AG04450 (cell line): ENCODE measurements at places on chromosomes 12 and 14. TPM values are rescaled to one million over a fixed set of nuclear protein-coding genes. Genes with fewer than 3 reads are reported as not detected.

Gene AHNAK2
- polyA plus RNA-seq, result 10.0 and 10.5 TPM in 2 replicates

Gene TECPR2
- 12.4 and 14.6 TPM in 2 replicates for polyA plus RNA-seq

Gene PZP
- polyA plus RNA-seq, result not detected in 2 replicates

DNA sequence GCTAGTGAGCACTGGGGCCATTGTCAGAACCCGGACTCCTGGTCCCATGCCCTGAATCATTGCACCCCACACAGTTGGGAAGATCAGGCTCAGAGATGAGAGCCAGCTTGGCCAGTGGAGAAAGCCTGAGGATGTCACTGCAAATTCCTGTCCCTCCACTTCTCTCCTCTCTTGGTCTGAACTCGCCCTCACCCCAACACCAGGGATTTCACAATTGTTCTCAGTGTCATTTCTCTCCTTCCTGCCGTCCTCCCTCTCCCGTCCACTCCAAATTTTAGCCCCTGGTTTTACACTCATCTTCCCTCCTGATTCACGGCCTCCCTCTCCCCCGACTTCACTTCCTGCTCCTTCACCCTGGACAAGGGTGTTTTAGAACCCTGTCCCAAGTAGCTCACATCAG lies 11.1 kb downstream of the KRT75 start:
- no peak for DNase-seq

DNA sequence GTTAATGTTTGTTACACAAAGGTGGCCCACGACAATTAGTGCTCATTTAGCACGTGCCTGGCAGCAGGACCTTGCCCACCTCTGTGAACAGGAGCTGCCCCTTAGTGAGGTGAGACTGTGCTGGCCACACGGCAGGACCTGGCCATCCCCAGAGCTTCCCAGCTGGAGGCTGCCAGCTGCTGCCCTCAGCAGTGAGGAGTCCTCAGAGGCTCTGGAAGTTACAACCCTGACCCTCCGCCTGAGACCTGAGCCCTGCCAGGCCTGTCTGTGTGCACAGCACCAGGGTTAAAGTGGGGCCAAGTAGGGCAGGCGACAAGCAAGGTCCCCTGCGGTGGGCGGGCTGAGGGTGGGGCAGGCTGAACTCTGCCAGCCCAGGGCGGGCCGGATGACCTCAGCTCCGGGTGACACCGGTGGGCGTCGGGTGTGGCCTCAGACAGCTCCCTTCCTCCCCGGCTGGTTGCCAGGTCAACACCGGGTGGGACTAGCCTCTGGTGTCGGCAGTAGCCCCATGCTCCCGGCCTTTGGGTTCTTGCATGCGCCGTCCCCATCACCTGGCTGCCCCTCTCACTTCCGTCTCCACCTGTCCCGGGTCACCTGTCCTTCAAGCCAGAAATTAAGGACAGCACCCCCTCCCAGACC lies 9.2 kb upstream of the LBHD2 start:
- no peak for DNase-seq

- DNase-seq, result no peak
Observed at GRCh38 chr12:115273456-115273855, 589.5 kb upstream of the TBX3 start.

DNA sequence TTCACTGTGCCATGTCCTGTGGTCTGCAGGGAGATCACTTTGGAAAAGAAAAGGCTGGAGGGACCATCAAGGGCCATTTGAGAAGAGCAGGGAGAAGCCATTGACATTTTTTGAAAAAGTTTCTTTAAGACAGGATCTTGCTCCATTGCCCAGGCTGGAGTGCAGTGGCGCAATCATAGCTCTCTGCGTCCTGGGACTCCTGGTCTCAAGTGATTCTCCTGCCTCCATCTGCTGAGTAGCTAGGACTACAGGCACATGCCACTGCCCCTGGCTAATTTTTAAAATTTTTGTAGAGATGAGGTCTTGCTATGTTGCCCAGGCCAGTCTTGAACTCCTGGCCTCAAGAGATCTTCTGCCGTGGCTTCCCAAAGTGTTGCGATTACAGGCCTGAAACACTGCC lies 32.3 kb downstream of the PTHLH start:
- no peak for DNase-seq

DNA sequence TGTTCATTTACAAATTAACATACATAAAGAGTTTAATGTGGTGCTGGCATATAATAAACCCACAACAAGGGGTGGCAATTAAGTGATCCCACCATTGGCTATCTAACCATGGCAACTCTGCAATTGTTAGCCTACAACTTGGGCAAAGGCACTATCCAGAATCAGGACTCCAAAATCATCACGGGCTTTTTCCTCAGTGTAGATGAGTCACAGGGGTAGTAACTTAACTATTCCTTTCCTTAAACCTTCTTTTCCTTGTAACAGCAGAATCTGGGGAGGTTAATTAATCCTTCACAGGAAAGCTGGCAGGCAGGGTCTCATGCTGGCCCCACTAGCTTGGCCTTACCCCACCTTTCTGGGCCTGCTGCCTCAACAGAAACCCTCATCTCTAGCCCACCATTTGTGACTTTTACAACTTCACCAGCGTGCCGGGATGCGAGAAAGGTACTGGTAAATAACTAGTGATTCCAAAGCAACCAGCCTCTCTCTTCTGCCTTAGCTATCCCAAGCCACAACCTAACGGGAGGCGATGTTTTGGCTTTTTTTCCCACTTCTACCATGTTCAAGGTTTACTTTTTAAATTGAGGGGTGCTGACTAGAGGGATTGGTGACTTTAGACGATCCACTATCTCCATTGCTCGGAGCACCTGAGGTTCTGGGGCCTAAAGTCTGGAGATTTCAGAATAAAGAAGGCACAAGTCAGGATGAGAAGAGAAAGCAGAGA lies 744 bp downstream of the ATP5MC2 start:
- no peak for DNase-seq

DNA sequence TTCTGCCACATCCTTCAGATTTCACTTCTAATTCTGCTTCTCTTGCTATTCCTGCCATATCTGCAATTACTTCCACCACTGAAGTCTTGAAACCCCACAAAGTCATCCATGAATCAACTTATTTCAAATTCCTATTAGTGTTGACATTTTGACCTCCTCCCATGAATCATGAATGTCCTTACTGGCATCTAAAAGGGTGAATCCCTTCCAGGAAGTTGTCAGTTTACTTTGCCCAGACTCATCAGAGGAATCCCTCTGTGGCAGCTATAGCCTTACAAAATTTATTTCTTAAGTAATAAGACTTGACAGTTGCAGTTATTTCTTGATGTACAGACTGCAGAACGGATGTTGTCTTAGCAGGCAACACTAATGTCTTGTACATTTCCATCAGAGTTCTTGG lies 162.9 kb downstream of the PCNX1 start:
- DNase-seq, result no peak

DNA sequence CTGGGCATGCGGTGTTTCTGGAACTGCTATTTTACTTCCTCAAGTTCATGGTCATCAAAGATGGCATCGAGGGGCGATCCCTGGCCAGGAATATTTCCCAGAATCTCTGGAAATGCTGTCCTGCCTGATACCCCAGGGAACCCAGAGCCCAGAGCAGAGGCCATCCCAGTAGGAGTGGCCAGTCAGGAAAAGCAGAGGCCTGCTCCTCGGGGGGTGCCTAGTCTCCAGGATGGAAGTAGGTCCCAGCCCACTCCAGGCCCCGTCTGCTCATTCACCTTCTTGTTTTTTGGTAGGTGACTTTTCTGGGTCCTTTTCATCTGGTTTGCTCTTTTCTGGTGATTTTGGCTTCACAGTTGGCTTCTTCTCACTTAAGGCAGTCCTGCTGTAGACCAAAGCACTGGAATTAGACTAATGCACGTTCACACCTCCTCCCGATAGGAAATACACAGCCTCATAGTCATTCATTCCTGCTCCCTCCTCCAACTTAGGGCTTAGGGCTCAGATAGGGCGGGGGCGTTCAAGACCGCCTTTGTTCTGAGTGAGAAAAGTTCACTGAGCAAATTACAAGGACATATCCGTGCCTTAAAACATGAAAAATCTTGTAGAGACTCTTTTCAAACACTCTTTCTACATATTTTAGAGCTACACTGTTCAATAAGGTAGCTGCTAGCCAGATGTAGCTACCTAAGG lies 51.1 kb downstream of the TRAFD1 start:
- DNase-seq, result no peak

GRCh38 chr12:55830601-55831446 lies 1.4 kb upstream of the DNAJC14 start:
- DNase-seq, result no peak

- DNase-seq, result no peak
Observed at GRCh38 chr12:116153983-116154382, 123.5 kb downstream of the MED13L start.

DNA sequence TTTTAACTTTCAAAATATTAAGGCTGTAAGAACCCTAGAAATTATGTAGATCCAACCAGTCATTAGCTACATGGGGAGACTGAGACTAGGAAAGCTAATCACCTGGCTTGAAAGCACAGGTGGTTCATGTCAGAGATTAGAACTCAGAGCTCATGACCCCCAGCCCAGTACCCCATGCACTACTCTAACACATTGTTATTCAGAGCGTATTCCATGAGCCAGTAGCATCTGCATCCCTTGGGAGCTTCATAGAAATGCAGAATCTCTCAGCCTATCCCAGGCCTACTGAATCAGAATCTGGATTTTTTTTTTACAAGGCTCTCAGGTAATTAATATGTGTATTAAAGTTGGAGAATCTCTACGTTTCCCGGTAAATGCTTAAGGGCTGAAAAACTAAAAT lies 161.7 kb downstream of the BTG1 start:
- DNase-seq, result no peak

- no peak for DNase-seq
Observed at GRCh38 chr12:62776997-62777396, 158.0 kb downstream of the PPM1H start.

- peak; percentile 85 for DNase-seq
Observed at GRCh38 chr12:109951751-109952150, 44.4 kb downstream of the GIT2 start.

GRCh38 chr12:126390969-126391566 lies 1325.8 kb downstream of the AACS start:
- DNase-seq, result no peak

GRCh38 chr14:70640938-70641547 lies 673 bp upstream of the TTC9 start:
- peak; percentile 18 for DNase-seq

DNA sequence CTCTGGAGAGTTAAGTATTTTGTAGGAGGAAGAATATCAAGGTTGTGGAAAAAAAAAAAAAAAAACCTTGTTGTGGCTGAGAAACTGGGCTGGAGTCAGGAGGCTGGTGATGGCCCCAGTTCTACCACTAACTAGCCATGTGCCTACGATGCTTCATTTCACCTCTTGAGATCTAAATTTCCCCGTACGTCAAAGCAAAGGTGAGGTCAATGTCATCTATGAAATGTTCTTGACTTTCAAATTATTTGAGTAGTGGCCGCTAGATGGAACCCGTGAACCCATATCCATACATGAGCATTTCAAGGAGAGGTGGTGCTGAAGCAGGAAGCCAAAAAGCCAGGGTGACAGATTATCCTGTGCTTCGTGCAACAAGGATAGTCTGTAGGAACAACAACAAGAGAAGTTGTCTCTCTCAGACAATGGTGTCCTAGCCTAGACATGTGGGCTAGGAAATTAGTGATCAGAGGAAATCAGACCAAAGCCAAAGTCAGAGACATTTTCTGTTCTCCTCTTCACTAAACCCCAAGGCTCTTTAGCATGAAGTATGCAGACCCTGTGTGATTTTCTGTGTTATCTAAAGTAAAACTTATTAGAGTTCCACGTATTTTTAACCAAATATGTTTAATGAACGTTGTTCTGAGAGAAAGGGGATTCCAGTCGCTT lies 95.5 kb upstream of the ETV6 start:
- peak; percentile 13 for DNase-seq

- no peak for DNase-seq
Observed at GRCh38 chr14:51072976-51073375, 21.9 kb downstream of the TRIM9 start.

GRCh38 chr12:45774508-45775162 lies 45.1 kb downstream of the ARID2 start:
- no peak for DNase-seq

DNA sequence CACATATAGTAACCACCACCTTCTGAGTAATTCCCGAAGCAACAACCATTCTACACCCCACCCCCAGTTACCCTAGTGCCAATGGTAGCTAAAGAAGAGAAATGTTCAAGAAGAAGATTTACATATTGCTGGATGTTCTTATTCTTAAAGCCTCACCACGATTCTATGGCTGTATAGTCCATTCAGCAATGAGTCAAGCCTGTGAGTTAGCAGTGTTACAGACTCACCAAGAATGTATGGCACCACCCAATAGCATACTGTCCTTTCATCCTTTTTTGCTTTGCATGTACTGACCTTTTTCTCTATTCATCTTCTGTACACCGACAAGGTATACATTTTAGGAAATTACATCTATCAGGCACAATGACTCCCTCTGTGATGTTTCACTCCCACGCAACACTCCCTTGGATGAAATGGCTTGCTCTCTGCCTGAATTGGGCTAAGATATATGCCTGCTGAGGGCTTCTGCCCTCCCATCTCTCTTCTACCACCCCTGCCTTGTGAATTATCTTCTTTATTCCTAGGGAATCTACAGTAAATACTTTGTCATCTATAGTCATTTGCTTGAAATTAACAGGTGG lies 945.8 kb downstream of the DIO2 start:
- DNase-seq, result no peak

DNA sequence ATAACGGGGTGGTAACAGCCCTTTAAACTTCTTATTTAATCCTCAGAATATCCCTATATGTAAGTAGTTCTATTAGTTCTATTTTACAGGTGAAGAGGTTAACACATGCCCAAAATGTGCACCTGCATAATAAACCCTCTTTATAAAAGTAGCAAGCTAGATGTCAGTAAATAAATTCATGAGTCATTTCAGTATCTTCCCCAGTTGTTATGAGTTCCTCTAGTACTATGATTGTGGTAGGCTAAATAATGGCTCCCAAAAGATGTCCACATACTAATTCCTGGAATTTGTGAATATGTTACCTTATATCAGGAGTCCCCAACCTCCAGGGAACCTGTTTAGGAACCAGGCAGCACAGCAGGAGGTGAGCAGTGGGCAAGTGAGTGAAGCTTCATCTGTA lies 106.5 kb downstream of the TMTC3 start:
- no peak for DNase-seq

DNA sequence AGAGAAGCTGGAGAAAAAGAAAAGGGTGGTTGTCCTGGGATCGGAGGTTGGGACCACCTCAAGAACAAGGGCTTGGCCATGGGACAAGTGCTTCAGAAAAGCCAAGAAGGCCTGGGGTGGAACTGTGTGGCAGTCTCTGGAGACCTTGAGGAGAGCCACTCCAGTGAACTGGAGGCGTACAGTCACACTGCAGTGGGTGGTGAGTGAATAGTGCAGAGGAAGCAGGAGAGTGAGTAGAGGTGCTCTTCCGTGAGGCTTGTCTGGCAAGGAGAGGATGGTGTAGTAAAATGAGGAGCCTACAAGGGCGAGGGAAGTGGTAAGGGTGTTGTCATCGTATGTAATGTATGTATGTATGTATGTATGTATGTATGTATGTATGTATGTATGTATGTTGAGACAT lies 20.9 kb downstream of the RASSF3 start:
- no peak for DNase-seq

GRCh38 chr12:13979772-13980378 lies 1.5 kb downstream of the GRIN2B start:
- no peak for DNase-seq
